ENCODE measurements at places on chromosomes 11 and 22. TPM values are rescaled to one million over a fixed set of nuclear protein-coding genes. Genes with fewer than 3 reads are reported as not detected.

DNA sequence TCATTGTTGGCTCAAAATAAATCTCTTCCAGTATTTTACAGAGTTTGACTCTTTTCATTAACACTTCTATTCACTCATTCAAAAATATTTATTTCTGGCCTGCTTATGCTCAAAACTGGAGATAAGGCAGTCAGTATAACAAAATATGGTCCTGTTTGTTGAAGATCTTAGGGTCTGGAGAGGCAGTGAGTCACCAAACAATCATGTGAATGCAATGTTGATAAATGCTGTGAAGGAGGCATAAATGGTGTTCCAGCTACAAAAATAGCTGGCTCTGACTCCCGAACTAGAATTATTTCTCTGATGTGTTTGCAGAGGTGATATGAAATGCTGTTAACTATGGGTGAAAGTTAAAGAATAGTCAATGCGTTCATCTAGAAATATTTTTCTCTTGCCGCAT lies 390.6 kb downstream of the AASDHPPT start:
- H3K4me3 ChIP-seq, result no peak overlapping the region
- H3K36me3 ChIP-seq, result no peaks in the 10 kb centered on the region
- H3K27me3 ChIP-seq, result no peaks in the 10 kb centered on the region
- H3K27ac ChIP-seq, result no peak overlapping the region

GRCh38 chr22:48279461-48279756 lies 1517.0 kb downstream of the TBC1D22A start:
- H3K4me3 ChIP-seq, result no peak overlapping the region
- H3K36me3 ChIP-seq, result no peaks in the 10 kb centered on the region
- H3K27me3 ChIP-seq, result peaks cover 7% of the 10 kb centered on the region
- DNase-seq, result no peak
- no peak overlapping the region for H3K27ac ChIP-seq

GRCh38 chr11:27372164-27372563 lies 9.1 kb upstream of the CCDC34 start:
- H3K4me3 ChIP-seq, result no peak overlapping the region
- H3K27me3 ChIP-seq, result no peaks in the 10 kb centered on the region
- peak; percentile 76 for DNase-seq
- H3K4me1 ChIP-seq, result peaks cover 14% of the 10 kb centered on the region
- no peak overlapping the region for H3K27ac ChIP-seq

The TMEM225 gene
- not detected for polyA plus RNA-seq

DNA sequence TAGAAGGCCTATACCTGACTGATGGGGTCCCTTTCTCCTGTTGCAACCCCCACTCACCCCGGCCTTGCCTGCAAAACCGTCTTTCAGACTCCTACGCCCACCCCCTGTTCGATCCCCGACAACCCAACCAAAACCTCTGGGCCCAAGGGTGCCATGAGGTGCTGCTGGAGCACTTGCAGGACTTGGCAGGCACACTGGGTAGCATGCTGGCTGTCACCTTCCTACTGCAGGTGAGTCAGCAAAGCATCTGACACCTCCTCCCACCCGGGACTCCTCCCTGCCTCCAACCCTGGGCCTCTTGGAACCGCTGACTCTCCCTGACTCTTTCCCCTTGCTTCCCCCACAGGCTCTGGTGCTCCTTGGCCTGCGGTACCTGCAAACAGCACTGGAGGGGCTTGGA lies 1.2 kb downstream of the ROM1 start:
- no peak overlapping the region for H3K4me3 ChIP-seq
- H3K36me3 ChIP-seq, result peaks cover 47% of the 10 kb centered on the region
- no peaks in the 10 kb centered on the region for H3K27me3 ChIP-seq
